ENCODE measurements at places on chromosomes 1 and 21.

GRCh38 chr1:22753481-22753971 lies 42.9 kb downstream of the EPHB2 start:
- DNase-seq, result no peak

- peak; percentile 84 for DNase-seq
These were observed 64.0 kb downstream of the SIK1 start for GRCh38 chr21:43362915-43363314.

- no peak for DNase-seq
These were observed 222.0 kb downstream of the CAMTA1 start for GRCh38 chr1:7006996-7007871.

GRCh38 chr1:169860187-169860586 lies 33.5 kb downstream of the SCYL3 start:
- no peak for DNase-seq

DNA sequence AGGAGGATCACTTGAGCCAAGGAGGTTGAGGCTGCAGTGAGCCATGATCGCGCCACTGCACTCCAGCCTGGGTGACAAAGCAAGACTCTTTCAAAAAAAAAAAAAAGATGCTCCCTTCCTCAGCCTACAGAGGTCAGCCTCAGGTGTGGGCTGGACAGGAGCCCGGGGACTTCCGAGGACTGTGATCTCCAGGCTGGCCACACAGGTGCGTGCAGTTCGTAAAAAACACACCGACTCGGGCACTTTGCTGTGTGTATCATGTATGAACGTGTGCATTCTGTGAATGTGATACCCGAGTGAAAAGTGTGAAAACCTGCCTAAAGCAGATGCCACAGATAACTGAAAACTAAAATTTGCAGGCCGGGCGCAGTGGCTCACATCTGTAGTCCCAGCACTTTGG lies 8.4 kb upstream of the CCDC27 start:
- DNase-seq, result no peak

- no peak for DNase-seq
These were observed 80.1 kb downstream of the ZNF326 start for GRCh38 chr1:90074970-90075391.

DNA sequence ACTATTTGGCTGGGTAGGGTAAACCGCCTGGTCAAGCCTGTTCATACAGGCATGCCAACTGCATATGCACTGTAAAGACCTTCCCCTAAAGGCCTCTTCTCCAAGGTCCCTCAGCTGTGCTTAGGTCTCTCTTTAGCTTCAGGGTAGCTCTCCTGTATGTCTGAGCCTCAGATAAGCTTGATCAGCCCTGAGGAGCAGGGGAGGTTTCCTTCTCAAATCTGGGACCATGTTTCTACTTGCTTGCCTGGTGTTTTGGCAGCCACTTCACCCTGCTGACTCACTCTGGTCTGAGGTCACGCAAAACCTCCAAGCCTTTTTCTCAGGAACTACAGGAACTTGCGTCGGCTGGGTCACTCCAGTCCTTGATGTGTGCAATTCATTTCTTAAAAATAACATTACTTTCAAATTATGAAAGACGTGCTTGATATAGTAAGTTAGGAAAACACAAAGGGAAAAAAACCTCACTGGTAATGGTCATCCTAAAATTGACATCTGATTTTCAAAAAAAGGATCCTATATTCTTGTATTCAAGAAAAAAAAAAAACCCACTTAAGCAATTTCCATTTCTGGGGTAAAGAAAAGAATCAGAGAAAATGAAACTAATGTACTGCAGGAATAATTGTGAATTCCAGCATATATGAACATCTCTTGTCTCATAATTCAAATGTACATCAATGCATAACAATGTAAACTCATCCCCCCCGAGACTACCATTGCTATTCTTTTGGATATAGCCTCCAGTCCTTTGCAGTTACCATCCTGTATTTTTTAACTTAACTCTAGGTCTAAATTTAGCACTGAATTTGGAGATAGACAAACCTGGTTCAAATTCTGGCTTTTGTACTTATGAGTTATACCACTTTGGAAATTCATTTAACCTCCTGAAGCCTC lies 24.8 kb upstream of the RNF19B start:
- DNase-seq, result peak; percentile 91

- no peak for DNase-seq
These were observed 23.4 kb upstream of the TENT5C start for GRCh38 chr1:117582451-117582850.

- no peak for DNase-seq
These were observed 97.7 kb downstream of the AJAP1 start for GRCh38 chr1:4752059-4752458.

- DNase-seq, result no peak
These were observed 123.3 kb upstream of the SLC45A1 start for GRCh38 chr1:8194481-8195227.

GRCh38 chr1:178958491-178958890 lies 67.2 kb upstream of the FAM20B start:
- no peak for DNase-seq

- no peak for DNase-seq
These were observed 13.1 kb downstream of the MECR start for GRCh38 chr1:29217633-29218032.

DNA sequence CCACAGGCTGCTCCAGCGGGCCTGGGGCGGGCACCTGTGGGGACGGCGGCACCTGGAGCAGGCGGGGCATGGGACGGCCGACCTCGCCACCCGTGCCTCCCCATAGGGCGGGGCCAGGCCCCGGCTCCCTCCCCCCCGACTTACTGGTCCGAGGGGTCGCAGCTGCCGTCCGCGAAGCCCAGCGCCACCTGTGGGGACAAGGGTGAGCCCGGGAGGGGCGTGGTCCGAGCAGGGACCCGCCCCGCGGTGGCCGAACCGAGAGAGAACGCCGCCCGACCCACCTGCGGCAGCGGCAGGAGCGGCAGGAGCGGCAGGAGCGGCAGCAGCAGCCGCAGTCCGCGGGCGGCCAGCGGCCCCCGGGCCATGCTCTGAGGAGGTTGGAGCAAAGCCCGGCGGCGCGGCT lies at the start of gene TMEM52:
Gene TMEM52, minus strand, starts transcription at position 379 of the 403 bp plus-strand sequence. Its CDS starts 14 bp downstream, at position 365.
- DNase-seq, result no peak

GRCh38 chr1:211942583-211942982 lies 92.8 kb downstream of the INTS7 start:
- DNase-seq, result no peak

DNA sequence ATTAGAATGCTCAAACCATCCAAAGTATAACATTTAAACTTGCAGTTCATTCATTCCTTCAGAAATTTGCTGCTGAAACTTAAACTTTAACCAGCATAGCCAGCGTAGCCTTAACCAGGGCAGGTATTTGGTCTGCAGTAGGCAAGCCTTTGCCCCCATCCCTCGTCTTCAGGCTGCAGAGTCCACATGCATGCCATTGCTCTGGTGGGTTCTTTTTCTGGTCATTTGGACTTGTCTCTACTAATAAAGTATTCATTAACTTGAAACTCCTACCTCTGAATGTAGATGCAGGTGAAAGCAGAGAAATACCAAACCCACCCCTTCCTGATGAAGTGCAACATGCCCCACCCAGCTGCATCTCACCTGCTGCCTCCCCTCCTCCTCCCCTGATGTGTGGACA lies 100.2 kb downstream of the CAMTA1 start:
- DNase-seq, result no peak

GRCh38 chr21:31471865-31472264 lies 127.8 kb upstream of the TIAM1 start:
- DNase-seq, result no peak

- no peak for DNase-seq
These were observed 36.4 kb downstream of the SLC22A15 start for GRCh38 chr1:116012716-116013115.

- DNase-seq, result no peak
These were observed 220.3 kb upstream of the NFIA start for GRCh38 chr1:60861961-60862567.

DNA sequence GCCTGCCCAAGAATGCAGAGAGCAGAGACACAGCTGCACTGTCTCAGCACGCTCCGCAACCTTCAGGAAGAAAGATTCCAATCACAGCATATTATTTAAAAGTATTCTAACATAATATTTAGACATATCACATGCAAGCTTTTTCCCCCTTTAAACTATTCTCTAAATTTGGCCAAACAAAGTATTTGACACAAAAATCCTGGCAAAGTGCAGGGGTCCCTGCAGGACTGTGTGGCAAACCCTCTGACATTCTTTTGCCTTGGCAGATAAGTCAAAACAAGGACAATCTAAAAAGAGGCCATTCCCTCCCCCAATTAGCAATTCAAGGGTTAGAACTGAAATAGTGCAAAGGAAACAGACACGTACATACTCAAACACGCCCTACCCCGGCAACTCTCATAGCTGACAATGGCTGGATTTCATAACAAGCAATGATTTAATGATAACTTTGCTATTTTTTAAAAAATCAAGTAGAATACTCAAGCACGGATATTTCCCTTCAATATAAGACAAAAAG lies 225.3 kb downstream of the MRPL39 start:
- DNase-seq, result no peak

DNA sequence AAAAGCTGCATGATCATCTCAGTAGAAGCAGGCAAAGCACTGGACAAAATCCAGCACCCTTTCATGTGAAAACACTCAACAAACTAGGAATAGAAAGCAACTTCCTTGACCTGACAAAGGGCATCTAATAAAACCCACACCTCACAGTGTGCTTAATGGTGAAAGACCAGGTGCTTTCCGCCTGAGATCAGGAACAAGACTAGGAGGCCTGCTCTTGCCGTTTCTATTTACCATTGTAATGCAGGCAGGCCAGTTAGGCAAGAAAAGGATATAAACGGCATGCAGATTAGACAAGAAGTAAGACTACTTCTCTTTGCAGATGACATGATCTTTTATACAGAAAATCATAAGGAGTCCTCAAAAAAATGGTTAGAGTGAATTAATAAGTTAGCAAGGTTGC lies 37.2 kb downstream of the SLC37A1 start:
- DNase-seq, result no peak

DNA sequence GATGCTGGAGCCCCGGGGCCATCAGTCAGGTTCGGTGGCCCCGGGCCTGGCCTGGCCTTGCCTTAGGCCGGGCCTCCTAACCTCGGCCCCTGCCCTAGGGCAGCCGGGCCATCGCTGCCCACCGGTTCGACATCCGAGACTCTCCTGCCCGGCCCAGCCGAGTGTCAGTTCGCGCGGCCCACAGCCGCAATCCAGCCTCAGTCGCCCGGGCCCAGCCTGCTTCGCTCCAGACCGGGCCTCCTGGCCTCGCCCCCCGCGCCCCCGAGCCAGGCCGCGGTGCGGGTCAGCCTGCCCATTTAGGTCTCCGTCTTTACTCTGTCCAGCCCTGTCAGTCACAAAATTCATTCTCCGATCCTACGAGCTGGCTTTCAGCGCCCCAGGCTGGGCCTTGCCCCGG lies 777 bp downstream of the LRRC41 start:
- no peak for DNase-seq

GRCh38 chr1:223229756-223230155 lies 86.7 kb upstream of the TLR5 start:
- DNase-seq, result no peak

DNA sequence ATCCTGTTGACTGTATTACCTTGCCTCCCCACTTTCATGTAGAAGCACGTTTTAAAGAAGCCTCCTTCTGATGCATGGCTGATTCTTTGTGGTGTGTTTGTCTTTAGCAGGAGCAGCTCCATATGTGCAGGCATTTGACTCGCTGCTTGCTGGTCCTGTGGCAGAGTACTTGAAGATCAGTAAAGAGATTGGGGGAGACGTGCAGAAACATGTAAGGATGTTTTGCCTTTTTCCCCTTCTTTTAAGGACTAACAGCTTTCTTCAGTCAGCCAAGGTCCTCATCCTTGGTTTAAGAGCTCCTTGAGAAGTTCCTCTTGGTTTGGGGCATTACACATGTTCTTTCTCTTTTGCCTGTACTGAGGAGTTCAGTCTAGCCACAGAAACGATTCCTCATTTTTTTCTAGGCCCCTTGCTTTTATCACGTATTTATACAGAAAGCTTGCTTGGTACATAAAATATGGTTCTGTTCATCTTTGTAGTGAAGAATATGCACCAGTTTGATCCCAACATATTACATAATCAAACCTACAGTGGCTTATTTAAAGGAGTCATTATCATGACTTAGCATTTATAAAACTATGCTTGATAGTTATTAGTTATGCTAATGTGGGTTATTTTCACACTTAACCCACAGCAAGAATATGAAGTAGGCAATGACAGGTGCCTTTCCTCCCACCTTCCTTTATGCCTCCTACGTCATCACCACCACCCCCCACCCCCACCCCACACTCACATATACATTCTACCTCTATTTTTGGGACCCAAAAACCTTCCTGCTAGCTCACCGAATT lies 19.6 kb downstream of the CAP1 start:
- DNase-seq, result peak; percentile 58

- peak; percentile 29 for DNase-seq
These were observed 183.6 kb upstream of the KIAA0040 start for GRCh38 chr1:175376194-175376593.

DNA sequence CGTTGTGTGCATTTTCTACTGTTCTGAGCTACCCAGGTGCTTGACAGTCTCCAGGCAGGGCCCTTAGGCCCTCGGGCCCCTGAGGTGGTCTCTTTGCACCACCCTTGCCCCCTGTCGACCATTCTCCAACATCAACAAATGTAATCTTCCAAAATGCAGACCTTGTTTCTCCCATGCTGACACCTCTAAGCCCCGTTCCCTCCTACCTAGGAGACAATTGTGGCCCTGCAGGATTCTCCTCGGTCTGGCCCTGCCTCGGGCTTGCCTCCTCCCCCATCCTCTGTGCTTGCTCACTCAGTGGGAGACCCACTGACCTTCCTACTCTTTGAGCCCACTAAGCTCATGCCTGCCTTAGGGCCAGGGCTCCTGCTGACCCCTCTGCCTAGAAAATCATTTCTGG lies 104.2 kb upstream of the TARDBP start:
- DNase-seq, result no peak

DNA sequence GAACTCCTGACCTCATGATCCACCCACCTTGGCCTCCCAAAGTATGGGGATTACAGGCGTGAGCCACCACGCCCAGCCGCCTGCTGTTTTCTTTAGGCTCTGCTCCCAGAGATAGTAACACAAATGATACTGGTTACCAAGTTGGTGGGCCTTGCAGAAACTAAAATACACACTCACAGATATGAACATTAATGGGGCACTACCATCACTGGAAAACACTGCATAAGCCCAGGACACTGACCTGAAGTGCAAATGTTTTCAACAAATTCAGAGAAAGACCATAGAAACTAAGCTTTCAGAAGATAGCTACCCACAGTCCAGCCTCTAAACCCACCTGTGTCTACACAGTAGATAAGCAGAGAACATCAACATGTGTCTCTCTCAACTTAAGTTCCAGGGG lies 180.5 kb downstream of the FCRL5 start:
- no peak for DNase-seq
